ENCODE measurements at places on chromosomes 3 and 15.

DNA sequence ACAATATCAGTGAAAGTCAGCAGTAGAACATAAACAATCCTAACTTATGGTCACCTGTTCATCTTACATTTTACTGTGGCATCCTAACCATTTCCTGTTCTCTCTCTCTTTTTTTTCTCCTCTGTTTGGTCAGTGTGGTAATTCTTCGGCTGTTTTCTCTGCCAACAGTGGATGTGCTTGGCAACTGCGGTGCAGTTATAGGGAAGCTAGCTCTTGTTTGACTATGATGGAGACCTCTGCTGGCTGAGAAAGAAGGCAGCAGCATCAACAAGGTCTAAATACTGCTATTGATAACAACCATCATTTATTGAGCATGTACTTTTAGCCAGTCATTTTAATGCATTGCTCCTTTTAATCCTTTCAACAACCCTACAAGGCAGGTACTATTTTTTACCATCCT lies 723 bp upstream of the DRD3 start:
- DNase-seq, result no peak

GRCh38 chr3:27456554-27456953 lies 27.6 kb downstream of the SLC4A7 start:
- DNase-seq, result no peak

DNA sequence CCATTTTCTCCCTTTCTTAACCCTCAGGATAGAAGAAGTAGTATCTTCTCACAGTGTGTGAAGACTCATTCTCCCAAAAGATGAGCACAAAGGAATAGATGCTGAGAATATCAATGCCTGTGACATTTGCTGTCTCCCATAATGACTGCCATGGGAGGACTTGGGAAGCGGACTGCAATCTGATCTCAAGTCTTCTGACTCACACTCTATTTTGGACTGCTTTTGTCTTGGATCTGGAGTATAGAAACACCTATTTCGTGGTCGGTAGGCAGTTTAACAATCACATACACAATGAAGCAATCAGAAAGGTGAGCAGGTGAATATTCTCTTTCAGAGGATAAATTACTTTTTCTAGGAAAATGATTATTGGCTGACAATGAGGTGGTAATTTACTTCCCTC lies 852.0 kb downstream of the FHIT start:
- no peak for DNase-seq

DNA sequence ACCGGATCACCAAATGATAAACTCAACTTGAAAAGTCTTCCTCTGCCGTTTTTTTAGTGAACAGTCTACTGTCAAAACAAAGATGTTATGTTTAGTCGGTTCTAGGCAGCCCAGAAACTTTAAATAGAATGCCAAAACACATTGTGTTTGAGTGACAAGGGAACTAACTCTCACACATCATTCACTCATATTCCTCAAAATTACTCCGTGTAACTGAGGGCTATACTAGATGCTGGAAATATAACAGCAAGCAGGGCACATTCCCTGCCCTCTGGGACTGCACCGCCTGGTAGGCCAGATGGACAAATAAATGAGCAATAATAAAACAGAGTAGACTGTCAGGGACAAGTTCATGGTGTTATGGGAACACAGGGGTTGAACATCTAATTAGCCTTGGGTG lies 251.4 kb downstream of the MAGI1 start:
- DNase-seq, result no peak

DNA sequence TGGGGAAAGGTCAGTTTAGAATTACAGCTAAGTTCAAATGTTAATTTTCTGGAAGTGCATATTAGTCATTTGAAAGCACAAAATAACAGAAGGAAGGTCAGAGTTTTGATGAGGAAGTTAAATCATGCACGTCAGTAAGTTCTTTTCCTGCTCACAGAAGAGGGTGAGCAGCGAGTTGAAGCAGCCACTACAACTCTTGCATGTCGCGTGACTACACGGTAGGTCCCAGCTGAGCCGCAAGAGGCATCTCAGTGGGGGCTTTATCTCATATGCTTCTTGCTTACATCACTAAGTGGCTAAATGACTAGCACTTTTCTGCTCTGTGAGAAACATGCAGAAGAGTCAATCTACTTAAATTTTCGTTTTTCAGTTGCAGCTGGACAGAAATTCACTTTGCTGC lies 21.3 kb upstream of the SEC62 start:
- no peak for DNase-seq

GRCh38 chr3:1456781-1457311 lies 364.0 kb downstream of the CNTN6 start:
- no peak for DNase-seq

- no peak for DNase-seq
Observed at GRCh38 chr3:19183584-19183983, 35.3 kb downstream of the KCNH8 start.

GRCh38 chr3:45881078-45882022 lies 5.0 kb upstream of the CCR9 start:
- no peak for DNase-seq

- DNase-seq, result no peak
Observed at GRCh38 chr15:42986693-42987342, 66.2 kb upstream of the TTBK2 start.

- DNase-seq, result no peak
Observed at GRCh38 chr3:178255315-178255714, 280.9 kb upstream of the KCNMB2 start.

GRCh38 chr15:87942316-87942715 lies 314.2 kb downstream of the NTRK3 start:
- no peak for DNase-seq

GRCh38 chr15:70880781-70881180 lies 11.5 kb downstream of the THAP10 start:
- DNase-seq, result no peak

- DNase-seq, result no peak
Observed at GRCh38 chr15:63532307-63532744, 27.9 kb downstream of the USP3 start.

GRCh38 chr15:63967616-63968015 lies 78.7 kb downstream of the DAPK2 start:
- no peak for DNase-seq

DNA sequence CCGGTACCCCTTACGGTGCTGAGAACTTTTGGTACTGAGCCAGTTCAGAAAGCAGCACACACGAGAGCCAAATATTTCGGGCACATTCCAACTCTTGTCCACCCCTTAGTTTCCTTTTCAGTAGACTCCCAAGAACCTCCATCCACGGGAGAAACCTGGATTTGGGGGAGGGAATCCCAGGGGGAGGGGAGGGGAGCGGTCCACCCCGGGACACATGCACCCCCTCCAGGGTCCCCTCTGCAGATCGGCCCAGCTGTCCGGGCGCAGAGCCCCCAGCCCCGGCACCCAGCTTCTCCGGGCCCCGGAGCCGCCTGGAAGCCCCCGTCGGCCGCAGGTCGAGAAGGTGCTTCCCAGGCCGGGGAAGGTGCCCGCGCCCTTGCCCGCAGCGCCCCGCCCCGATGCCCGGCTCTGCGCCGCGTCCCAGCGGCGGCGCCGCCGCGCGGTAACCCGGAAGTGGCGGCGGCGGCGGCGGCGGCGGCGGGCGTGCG lies 455 bp upstream of the ABHD17C start:
- no peak for DNase-seq

DNA sequence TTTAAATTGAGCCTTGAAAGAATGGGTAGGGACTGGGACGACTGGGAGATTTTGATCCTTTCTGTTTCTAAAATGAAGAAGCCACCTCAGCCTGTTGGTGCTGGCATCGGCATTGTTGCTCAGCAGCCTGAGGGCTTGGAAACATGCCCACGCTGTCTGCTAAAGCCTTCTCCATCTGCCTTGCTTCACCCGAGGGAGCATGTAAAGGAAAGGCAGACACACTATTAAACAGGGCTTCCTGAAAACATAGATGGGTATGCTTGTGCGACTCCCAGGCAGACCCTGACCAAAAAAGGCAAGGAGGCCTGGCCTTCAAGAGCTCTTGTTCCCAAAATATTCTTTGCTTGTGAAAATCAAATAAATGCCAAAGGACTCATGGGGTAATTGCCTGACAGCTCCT lies 84.2 kb upstream of the SLC4A7 start:
- no peak for DNase-seq

GRCh38 chr3:40951636-40952035 lies 247.7 kb upstream of the CTNNB1 start:
- no peak for DNase-seq

DNA sequence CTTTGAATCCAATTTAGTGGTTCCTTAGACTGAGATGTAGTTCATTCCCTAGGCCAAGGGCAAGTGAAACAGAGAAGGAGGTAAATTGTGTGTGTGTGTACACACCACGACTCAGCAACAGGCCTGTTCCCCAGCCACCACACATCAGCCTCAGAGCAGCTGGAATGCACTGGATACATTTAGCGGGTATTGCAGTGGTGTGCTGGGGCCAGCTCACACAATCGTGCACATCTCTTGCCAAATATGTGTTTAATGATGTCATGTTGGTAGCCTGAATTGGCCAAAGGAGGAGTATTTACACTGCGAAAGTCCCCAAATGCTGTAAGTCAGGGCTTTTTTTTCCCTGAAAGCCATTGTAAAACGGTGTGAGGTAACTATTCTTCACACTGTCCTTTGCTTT lies 82.3 kb downstream of the RBPMS2 start:
- no peak for DNase-seq

DNA sequence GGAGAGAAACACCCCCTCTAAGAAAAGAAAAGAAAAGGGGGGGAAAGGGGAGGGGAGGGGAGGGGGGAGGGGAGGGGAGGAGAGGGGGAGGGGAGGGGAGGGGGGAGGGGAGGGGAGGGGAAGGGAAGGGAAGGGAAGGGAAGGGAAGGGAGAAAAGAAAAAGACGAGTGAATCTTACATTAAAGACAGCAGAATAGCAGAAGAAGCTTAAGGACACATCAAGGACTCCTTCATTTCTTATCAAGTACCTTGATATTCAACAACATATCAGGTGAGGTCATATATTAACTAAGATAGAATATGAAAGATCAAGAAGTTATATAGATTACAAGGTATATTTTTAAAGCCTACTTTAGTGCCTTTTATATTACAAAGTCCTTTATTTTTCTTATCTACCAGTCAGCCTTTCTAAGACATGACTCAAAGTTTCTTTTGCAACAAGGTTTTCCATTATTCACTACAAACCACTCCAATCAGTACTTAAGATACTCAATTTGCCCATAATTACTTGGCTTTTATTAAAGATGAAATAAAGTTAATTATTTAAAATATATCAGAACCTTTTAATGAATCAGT lies 17.7 kb upstream of the AADAC start:
- no peak for DNase-seq

- DNase-seq, result no peak
Observed at GRCh38 chr3:197513953-197514785, 41.6 kb downstream of the BDH1 start.

DNA sequence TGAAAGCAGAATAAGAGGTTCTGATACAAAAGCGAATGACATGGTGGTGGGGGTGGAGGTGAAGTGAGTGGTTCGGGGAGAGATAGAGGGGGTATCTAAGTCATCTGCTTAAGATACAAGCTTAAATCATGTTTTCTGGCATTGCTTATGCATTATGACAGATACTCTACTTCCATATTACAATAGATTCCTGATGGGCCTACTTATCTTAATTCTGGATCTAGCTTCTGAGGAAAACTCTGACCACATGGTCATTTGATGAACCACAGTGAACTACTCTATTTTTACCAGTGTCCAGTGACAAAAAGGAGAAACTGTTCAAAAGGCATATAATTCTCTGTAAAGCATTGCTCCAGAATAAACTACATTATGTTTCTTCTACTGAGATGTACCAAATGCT lies 673.7 kb upstream of the CCDC54 start:
- DNase-seq, result no peak

DNA sequence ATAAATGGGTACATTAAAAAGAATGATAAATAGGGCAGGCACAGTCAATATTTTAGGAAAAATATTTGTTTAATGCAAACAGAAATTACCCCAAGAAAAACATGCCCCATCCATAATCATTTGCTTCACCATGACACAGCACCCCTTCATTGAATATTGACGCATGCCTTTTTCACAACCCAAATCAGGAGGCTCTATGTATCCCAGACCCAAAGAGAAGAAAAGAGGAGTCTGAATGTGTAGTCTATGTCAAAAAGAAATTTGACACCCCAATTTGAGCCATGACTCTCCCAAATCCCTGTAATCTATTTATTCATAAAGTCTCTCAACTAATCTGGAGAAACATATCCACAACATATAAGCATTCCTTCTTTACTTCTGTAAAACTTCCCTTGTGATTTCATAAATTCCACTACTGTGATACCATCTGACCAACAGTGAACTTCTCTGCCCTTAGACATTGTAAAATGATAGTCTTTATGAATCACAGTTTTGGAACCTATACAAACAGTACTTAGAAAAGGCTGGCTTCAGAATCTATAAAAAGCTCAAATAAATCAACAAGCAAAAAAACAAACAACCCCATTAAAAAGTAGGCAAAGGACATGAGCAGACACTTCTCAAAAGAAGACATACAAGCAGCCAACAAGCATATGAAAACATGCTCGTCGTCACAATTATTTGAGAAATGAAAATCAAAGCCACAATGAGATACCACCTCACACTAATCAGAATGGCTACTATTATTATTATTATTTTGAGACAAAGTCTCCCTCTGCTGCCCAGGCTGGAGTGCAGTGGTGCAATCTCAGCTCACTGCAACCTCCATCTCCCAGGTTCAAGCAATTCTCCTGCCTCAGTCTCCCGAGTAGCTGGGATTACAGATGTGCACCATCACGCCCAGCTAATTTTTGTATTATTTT lies 53.4 kb upstream of the XRN1 start:
- no peak for DNase-seq

GRCh38 chr3:139110072-139110830 lies 65.6 kb upstream of the PRR23C start:
- DNase-seq, result no peak

GRCh38 chr3:190543671-190544070 lies 29.8 kb downstream of the IL1RAP start:
- no peak for DNase-seq
